ENCODE measurements at places on chromosomes 16 and 17.
A peak's percentile ranks its signal among the peaks of the same experiment; 100 is the strongest.

DNA sequence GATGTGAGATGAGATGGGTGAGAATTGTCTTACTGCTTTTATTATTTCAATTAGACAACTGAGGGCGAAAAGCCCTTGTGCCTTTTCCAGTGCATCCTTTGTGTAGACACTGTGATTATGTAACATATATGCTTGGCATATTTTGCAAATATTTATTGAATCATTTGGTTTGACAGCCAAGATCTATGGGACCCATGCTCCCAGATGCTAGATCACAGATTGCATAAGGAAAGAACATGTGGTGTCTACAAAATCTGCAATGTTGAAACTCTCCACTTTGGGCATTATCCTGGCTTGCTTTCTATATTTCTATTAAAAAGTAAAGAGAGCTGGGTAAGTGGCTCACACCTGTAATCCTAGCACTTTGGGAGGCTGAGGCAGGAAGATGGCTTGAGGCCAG is 4.8 kb upstream of the COG1 start:
- DNase-seq, result no peak

- no peak for DNase-seq
These were observed 168.6 kb downstream of the PMP22 start for GRCh38 chr17:15096511-15096910.

DNA sequence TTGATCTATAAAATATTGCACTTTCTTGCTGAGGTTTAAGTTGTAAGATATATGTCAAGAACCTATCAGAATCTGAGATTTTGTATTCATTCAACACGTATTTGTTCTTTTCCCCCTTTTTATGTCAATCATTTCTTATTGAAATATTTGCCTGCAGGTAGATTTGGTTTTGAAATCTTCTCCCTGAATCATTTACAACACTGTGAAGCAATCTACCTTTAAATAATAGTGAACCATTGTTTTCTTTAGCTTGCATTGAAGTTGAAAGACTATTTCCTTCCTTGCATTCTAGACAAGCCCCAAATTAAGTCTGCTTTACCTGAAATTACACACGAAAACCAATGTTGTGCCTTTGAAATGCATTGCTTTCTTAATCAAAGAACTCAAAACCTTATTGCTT is 460.2 kb downstream of the KIF2B start:
- DNase-seq, result no peak

DNA sequence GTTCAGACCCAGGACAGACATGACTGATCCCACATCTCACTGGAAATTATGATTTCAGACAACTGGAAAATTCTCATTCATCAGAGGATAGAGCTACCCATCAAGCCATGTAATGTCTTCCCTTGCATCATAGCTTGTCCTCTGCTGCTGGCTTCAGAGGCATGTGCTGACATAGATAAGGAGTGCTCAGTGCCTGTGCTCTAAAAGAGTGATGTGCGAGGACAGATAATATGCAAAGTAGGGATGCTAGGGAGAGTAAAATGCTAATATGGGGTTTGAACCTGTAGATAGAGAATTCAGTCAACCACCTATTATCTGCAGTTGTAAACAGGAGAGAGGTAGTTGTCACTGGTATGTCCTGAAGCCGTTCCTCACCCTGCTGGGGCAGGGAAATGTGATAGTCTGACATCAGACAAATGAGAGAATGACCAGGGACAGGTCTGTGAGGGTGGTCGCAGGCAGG is 349.7 kb upstream of the CCL2 start:
- DNase-seq, result no peak

DNA sequence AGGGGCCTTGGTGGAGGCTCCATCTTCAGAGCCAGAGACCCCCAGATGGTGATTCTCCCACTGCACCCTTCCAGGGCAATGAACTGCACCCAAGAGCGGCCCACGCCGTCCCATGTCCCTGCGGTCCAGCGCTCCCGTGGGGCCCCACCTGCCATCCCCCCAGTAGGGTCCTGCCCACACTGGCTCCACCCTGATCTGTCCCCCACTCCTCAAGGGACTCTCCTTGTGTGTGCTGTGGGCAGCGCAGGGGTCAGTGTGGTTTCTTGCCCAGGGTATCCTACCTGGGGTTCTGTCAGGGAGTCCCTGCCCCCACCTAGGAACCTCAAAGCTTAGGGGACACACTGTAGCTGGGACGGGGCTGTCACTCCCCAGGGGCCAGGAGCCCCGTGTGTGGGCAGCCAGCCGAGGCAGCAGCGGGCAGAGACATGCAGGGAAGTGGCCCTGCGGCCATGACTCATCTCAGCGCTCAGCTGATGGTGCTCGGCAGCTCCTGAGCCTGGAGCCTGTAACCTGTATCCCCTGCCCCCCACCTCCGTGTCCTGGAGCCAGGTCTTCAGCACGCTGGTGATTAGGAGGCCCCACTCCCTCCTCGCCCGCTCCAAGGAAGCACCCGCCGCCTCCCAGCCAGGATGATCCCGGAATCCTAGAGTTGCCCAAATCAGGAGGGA is 35.7 kb upstream of the SSTR5 start:
- DNase-seq, result no peak

DNA sequence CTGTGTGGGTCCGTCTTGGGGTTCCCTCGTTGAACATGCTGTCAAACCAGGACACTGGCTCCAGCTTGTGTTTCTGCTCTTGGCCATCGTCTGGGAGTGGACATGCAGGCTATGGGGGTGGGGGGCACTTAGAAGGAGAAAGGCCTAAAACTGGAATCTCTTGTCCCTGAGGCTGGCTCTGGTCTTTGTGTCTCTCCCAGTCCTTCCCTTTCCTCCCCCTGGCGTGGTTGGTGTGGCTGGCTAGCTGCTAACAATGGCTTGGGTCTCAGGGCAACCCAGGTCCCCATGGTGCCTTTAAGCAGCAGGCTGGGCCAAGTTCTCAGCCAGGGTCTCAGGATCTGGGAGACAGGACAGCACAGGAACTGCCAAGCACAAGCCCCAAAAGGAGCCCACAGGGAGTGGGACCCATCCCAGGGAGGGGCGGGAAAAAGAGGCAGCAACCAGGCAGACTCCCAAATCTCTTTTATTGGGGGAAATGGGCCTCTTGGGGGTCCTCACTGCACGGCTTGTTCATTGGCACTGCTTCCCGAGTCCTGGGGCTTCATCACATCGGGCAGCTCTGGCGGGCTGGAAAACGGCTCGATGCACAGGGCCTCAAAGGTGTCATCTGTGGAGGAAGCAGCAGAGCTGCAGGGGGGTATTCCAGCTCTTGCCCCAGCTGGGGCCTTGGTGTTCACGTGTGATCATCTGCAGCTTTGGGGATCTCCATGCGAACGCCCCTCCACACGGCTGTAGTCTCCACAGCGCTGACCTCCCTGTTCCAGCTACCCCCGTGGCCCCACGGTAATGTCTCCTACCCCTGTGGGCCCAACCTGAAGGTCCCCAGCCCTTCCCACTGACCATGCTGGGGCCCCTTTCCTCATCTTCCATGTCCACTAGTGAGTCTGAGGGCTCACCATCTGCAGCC is 5.3 kb downstream of the ELOB start:
- DNase-seq, result no peak

DNA sequence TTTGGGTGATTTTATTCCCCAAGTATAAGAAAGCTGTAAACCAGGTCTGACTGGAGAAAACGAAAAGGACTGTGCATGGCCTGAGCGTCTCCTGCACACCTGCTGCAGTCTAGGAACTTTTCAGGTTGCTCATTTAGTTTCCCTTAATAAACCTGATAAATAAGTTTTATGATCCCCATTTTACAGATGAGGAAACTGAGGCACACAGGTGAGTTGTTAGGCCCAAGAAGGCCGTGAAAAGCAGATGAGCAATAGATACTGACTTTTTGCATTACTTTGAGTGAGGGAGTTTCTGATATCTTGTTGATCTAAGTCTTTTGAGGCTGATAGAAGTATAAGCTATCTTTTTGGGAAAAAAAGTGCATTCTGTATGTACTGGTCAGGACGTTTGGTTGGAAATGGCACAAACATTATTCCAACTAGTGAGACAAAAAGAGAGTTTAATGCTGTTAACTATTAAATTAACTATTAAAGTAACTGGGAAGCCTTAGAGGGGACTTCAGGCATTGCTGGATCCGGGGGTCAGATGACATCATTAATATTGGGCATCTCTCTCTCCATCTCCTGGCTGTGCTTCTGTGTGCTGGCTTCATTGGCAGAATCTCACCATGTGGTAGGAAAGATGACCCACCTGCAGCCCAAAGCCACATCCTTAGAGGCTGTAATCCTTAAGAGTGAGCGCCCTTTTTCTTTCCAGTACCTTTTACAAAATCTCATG is 163.4 kb downstream of the CMIP start:
- no peak for DNase-seq

GRCh38 chr16:47358816-47359215 is 102.0 kb downstream of the ITFG1 start:
- no peak for DNase-seq

DNA sequence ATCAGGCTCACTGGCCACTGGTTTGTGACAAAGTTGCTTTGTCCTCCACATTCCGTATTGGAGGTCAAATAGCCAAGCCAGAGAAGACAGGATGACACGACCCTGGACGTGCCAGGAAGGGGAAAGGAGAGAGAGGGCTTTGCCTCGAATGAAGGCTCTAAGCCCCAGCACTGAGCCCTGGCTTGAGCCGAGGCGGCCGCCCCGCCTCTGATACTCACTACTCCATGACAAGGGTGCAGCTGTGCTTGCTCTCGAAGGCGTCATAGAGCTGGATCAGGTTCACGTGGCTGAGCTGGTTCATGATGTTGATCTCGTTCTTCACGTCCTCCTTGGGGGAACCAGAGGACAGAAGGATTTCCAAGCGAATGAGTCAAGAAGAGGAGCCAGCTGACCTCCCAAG is 19.3 kb downstream of the MYLK3 start:
- no peak for DNase-seq

- no peak for DNase-seq
These were observed 12.9 kb downstream of the G6PC1 start for GRCh38 chr17:42913522-42913921.

- DNase-seq, result no peak
These were observed 37.0 kb downstream of the FBXL20 start for GRCh38 chr17:39364236-39365025.

GRCh38 chr16:56728980-56729734 is 772 bp upstream of the NUP93 start:
- peak; percentile 9 for DNase-seq

GRCh38 chr16:31329671-31330552 is 25.1 kb upstream of the ITGAX start:
- DNase-seq, result no peak

DNA sequence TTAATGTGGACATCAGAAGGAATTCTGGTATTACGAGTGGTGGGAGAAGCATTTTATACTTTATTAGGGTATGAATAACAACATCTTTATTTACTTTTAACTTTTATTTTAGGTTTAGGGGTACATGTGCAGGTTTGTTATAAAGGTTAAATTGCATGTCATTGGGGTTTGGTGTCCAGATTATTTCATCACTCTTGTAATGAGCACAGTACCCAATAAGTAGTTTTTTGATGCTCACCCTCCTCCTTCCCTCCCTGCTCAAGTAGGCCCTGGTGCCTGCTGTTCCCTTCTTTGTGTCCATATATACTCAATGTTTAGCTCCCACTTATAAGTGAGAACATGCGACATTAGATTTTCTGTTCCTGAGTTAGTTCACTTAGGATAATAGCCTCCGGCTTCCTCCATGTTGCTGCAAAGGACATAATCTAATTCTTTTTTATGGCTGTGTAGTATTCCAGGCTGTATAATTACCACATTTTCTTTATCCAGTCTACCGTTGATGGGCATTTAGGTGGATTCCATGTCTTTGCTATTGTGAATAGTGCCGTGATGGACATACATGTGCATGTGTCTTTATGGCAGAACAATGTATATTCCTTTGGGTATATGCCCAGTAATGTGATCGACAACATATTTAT is 456.2 kb downstream of the XYLT1 start:
- no peak for DNase-seq

DNA sequence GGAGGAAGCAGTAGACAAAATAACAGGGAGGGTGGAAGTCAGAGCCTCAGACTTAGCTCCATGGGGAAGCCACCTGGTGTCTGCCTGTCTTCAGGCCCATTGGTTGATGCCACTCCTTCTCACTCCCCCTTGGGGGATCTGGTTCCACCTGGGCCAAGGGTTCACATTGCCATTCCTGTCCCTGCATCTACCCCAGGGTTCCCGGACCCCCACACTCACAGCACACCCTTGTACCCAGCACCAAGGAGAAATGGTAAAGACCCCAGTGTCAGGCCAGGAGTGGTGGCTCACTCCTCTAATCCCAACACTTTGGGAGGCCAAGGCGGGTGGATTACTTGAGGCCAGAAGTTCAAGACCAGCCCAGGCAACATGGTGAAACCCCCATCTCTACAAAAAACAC is 1.0 kb upstream of the CA7 start:
- no peak for DNase-seq

GRCh38 chr17:7466639-7467341 is 12.6 kb downstream of the ZBTB4 start:
- DNase-seq, result no peak

- DNase-seq, result no peak
These were observed 52.4 kb upstream of the IRX5 start for GRCh38 chr16:54878301-54878700.

DNA sequence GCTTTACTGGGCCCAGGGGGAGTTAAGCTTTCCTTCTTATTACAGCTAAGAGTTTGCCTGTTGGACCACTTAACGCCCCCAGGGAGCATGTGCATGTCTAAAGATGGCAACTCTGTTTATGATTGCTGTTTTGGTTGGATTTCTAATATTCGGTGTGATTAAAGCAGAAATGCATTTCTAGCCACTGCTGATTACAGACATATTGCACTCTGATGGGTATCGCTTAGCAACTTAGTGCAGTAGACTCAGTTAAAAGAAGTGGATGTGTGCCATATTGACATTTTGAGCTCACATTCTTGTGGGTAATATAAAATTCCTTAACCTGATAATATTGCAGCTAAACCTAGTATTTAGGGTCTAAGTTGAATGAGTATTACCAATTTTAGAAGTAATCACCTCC is 4.2 kb downstream of the NF1 start:
- DNase-seq, result no peak

DNA sequence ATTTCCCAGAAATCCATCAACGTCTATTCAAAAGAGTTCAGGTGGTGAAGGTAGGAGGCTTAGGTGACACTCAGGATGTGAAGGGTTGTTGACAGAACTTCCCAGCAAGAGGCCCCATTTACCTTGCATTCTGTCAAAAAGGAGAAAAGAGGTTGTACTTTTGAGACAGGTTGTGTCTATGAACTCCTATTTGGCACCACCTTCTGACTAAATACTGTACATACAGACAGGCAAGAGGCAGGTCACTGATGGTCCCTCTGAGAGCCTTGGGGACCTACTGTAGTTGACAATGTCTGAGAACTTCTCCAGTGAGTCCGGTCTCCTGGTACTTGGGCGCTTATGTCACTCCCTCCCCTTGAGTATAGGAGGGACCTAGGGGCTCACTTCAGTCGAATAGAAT is 479.3 kb upstream of the ZFHX3 start:
- DNase-seq, result peak; percentile 12

All from NCI-H2081 (cell line).